ENCODE measurements at places on chromosomes 1 and 21.

DNA sequence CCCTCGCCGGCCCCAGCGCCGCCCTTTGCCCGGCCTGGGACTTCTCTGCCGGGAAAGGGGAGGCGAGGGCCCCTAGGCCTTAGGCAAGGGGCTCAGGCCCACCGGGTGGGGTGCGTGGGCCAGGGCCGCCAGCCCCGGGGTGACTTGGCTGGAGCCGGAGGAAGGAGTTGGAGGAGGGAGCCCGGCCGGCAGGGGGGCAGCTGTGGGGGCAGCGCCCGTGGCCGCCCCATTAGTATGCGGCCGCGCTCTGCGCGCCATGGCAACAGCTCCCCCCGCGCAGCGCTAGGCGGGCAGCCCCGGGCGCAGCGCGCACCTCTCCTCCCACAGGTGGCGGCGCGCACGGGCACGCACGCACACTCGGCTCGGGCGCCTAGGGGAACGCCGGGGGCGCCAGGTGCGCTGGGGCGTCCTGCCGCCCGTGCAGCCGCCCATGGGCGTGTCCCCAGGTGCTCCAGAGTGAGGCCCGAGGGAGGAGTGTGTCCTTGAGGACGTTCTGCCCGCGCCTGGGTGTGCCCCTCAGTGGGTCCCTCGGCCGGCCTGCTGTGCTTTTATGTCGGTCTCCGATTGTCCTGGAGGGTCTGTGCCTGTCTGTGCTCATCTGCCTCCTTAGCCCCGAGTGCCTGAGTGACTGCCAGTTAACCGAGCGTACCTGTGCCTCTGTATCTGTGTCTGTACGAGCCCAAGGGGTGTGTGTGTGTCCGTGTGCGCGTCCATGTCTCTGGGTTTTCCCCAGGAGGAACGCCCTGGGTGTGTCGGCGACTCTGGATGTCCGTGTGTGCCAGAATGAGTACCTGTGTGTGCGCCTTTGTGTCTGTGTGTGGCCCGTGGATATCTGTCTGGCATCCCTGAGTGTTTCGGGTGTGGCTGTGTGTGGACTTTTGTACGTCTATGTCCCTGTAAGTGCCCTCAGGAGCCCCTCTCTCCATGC is 38.2 kb upstream of the WASF2 start:
- DNase-seq, result peak; percentile 38

- DNase-seq, result no peak
Measured at GRCh38 chr1:94119796-94120569, 965 bp downstream of the ABCA4 start.

GRCh38 chr1:66624412-66625060 is 90.6 kb downstream of the SGIP1 start:
- no peak for DNase-seq

- no peak for DNase-seq
Measured at GRCh38 chr21:46308431-46308830, 15.2 kb downstream of the C21orf58 start.

GRCh38 chr1:242139442-242139841 is 140.5 kb upstream of the MAP1LC3C start:
- no peak for DNase-seq

- no peak for DNase-seq
Measured at GRCh38 chr1:33515112-33515511, 42.7 kb downstream of the ZSCAN20 start.

DNA sequence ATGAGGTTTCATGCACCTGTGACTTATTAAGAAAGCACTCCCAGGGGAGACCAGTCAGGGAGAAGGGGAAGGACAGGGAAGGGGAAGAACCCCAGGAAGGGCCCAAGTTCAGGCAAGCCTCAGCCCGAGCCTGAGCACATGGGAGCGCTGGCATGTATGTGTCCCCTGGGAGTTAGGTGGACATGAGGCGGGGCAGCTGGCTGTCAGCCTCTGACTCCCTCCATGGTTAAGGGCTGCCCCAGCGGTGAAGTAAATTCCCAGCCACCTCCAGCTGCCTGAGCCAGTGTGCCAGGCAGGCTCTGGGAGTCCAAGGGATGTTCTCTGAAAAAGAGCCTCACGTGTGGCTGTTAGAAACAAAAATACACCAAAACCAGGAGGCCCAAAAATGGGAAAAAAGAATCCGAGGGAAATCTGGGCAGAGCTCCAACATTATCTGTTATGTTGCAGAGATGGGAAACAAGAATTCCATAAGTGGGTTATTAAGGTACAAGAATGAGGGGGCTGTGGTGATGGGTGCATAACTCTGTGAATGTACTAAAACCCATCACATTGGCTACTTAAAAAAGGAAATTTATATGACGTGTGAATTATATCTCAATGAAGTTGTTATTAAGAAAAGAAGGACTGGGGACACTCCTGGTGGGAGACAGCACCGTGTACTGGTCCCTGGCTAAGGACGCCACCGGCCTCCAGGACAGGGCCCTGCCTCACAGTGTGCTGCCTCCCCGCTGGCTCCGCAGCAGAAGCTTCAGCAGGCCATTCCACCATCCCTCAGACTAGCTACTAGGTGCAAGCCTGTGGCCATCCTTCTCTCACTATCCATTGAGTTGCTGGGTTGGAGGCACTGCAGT is 18.7 kb downstream of the DMRTB1 start:
- DNase-seq, result no peak

DNA sequence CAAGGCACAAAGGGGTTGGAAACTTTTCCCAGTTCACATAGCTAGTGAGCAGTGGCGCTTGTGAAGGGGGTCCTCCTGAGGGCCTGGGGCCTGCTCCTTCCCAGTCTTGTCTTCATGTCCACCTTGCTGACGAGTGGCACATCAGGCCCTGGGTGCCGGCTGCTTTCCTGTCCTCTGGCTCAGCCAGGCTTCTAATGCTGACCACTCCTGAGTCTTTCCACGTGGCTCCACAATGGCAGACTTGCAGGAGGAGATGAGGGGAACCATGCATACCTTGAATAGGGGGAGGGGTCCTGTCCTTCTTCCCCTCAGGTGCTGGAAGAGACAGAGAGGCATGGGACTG is 38.7 kb downstream of the MAPKAPK2 start:
- no peak for DNase-seq

DNA sequence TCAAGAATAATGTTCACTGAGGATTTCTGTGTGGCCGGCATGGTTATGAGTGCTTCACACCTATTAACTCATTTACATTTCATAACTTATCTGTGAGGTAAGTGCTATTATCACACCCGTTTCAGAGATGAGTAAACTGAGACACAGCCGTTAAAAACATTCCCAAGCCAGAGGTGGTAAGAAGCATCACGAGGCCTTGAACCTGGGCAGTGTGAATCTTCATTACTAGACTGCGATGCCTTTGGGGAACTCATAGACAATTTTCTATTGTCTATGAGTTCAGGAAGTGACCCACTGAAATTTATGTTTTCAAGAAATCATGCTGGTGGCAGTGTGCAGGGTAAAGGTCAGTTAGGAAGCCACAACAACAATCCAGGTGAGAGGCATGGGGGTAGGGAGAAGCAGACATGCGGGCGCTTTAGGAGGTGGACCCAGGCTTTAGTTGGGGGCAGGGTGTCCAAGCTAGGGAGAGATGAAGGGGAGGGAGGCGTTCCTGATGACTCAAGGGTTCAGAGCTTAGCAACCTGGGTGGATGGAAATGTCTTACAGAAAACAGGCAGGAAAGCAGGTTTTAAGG is 14.5 kb downstream of the GNG12 start:
- no peak for DNase-seq

DNA sequence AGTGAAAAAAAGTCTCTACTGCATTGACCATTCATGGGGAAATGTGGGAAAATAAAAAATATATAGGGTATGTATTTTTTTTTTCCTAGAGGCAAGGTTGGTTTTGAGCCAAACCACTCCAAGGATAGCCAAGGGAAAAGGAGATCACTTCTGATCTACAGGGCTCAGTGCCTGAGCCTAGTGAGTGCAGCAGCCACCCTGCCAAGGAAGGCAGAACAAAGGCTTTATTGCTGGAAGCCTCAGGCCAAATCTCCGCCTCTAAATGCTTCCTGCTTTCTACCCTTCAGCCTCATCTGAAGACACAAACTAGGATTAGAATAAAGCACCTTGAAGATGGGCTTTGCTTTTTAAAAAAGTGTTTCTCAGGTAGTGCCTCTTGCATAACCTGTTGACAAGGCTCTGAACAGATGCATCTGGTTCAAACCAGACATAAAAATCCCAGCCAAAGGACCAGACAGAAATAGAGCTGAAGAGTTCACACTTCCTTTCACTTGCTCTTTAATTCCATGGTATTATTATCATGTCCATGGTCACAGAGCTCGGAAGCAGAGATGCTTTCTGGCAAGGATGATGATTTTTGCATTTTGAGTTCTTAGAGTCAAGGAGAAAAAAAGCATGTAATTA is 10.5 kb downstream of the C1orf115 start:
- DNase-seq, result no peak

GRCh38 chr1:76901158-76901767 is 34.0 kb downstream of the ST6GALNAC5 start:
- DNase-seq, result no peak

GRCh38 chr1:166703141-166703540 is 136.1 kb upstream of the POGK start:
- DNase-seq, result no peak
